NCI-H524 treated with DMSO at 0.1 percent for 48 hours (cell line): ENCODE measurements at places on chromosomes 5 and 9.

GRCh38 chr5:146321571-146321970 is 17.1 kb upstream of the POU4F3 start:
- DNase-seq = no peak

DNA sequence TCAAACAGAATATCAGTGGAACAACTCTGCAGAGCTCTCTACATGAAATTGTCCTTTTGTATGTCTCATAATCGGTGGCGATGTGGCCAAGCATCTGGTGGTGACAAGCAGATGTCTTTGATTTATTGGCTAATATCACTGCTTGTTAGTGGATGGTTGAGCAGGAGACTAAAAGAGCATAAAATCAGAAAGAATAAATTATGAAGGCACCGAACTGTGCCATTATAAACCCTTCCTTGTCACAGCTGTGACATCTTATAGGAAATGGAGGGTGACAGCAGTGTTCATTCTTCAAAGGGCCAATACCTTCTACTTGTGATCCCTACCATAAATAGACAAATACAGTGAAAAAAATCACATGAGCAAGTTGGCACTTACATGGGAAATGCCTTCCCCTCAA is 1404.3 kb downstream of the MAT2B start:
- DNase-seq = no peak

- no peak for DNase-seq
Observed at GRCh38 chr9:128629852-128630545, 26.6 kb downstream of the DYNC2I2 start.

GRCh38 chr5:175606409-175606808 is 51.5 kb upstream of the HRH2 start:
- DNase-seq = no peak

DNA sequence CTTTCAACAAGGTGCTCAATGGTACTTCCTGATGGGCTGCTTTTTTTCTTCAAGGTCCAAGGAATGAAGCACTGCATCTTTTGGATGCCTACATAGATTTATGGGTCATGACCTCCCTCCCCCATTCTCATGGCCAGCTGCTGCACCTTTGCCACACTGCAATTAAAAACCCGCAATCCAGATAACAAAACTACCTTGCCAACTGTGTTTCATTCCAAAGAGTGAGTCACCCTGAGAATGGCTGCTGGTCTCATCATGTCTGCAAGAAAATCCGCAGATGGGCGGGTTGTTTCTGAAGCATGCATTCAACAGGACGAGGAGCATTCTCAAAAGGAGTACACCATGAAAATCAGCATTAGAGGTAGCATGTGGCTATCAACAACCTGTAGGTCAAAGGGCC is 139.8 kb downstream of the ELAVL2 start:
- no peak for DNase-seq

- no peak for DNase-seq
Observed at GRCh38 chr5:181039931-181040630, at the start of gene BTNL9. TSS of gene BTNL9 (plus strand) at chr5:181040266. CDS start at chr5:181045490, 5,224 bp downstream.
